ENCODE measurements at places on chromosomes 5 and 9.

GRCh38 chr5:129963359-129963758, 59.1 kb downstream of the CHSY3 start:
- DNase-seq, result no peak

DNA sequence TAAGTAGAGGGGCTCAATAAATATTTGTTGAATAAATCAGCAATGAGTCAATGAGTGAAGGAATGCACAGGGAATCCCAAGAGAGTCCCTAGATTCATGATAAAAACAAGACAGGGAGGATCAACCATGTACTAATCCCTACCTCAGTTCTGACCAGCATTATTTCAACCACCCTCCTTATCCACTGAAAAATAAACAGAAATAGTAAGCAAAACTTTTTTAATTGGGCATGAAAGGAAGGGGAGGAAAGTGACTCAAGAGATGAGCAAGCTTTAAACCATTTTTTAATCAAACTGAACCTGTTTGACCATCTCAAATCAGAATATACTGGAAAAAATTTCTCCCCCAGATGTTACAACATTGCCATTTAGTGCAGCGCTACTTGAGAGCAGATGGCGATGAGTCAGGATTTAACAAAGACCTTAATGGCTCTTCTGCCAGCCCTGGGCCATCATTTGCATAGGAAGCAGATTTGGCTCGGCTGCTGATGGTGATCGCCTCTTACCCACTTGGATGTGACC, 194.8 kb upstream of the SLC30A5 start:
- DNase-seq, result no peak

GRCh38 chr5:154395407-154396106, 50.2 kb upstream of the SAP30L start:
- DNase-seq, result no peak

GRCh38 chr5:98961665-98962344, 33.0 kb upstream of the CHD1 start:
- no peak for DNase-seq

GRCh38 chr9:111645806-111646205, 14.7 kb downstream of the DNAJC25 start:
- no peak for DNase-seq

- DNase-seq, result no peak
Observed at GRCh38 chr5:160805376-160805775, 46.6 kb downstream of the ATP10B start.

DNA sequence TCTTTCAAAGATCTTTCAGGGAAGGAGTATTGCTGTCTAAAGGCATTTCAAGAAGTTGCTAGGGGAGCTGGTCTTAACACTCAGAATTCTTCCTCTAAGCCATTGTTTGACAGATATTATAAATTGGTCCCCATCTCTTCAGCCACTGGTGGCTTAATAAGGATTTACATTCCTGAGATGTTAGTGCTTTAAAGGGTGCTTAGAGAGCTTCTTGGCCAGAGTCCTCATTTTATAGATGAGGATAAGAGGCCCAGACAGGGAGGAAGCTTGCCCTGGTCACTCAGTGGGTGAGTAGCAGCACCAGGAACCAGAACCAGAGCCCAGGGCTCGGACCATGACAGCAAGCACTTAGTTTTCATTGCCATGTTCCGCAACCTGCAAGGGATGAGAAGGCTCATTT, 53.2 kb downstream of the GALNT10 start:
- DNase-seq, result no peak

DNA sequence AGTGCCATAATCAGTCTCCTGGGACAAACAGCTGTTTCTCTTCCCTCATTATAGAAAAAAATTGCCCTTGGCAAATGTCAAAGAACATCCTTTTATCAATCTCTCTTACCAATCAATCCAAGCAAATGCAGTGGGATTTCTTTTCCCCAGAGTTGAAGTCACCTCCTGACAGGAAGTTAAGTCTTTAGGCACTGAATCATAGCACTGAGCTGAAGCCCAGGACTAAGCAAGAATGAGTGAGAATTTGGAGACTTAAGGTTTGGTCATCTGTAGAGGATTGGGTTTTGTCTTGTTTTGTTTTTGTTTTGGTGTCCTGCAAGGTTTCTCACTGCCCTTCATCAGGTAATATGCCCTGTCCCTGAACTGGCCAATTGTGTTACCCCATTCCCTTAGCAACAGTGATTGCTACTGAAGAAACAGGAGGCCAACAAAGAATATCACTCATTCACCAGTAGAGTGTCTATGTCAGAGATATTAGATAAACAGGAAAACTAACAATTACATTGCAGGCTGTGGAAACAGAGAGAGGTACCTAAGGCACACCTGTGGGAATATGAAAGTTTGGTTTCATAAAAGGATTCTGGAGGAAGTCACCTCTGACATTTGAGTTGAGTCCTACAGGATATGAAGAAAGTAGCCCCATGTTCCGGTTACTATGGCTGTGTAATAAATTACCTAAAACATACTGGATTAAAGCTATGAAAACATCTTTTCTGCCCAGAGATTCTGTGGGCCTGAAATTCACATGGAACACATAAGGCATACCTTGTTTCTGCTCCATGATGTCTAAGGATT, 4.5 kb upstream of the FXN start:
- no peak for DNase-seq

- no peak for DNase-seq
Observed at GRCh38 chr5:174310243-174310642, 264.7 kb downstream of the NSG2 start.
